ENCODE measurements at places on chromosomes 7 and 10.

- H3K27ac ChIP-seq = peak overlapping the region; percentile 42
- no peak for DNase-seq
- no peaks in the 10 kb centered on the region for H3K27me3 ChIP-seq
- no peaks in the 10 kb centered on the region for H3K4me1 ChIP-seq
These were observed 85.0 kb downstream of the KMT2E start for GRCh38 chr7:105098863-105099515.

DNA sequence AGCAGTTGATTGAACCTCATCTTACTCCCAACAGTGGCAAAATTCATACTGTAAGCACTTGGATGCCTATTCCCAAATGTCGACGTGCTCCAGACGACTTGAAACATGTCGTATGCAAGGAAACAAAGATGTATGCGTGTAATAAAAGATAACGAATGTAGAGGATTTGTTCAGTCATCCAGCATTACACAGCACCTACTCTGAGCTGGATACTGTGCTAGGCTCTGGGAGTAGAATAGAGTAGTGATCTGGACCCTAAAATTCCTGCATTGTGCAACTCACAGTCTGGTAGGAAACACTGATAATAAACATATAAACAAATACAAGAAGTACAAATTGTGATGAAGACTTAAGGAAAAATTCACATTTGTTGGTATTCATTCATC is 5.6 kb upstream of the TBX20 start:
- no peaks in the 10 kb centered on the region for H3K4me1 ChIP-seq
- DNase-seq = no peak
- H3K27me3 ChIP-seq = peaks cover 16% of the 10 kb centered on the region
- H3K4me3 ChIP-seq = no peak overlapping the region
- no peak overlapping the region for H3K27ac ChIP-seq

GRCh38 chr7:2082139-2082998 is 150.4 kb downstream of the MAD1L1 start:
- DNase-seq = no peak
- H3K36me3 ChIP-seq = no peaks in the 10 kb centered on the region
- H3K27me3 ChIP-seq = no peaks in the 10 kb centered on the region
- no peak overlapping the region for H3K4me3 ChIP-seq

- DNase-seq = no peak
- no peaks in the 10 kb centered on the region for H3K36me3 ChIP-seq
- no peaks in the 10 kb centered on the region for H3K4me1 ChIP-seq
These were observed 52.7 kb downstream of the DENND11 start for GRCh38 chr7:141649137-141649864.

- no peak for DNase-seq
- H3K36me3 ChIP-seq = no peaks in the 10 kb centered on the region
- peaks cover 11% of the 10 kb centered on the region for H3K4me1 ChIP-seq
These were observed 89.1 kb upstream of the AGR3 start for GRCh38 chr7:16970732-16971482.

GRCh38 chr7:157077021-157077420 is 61.7 kb upstream of the UBE3C start:
- no peak overlapping the region for H3K4me3 ChIP-seq
- DNase-seq = no peak
- peaks cover 7% of the 10 kb centered on the region for H3K4me1 ChIP-seq
- no peak overlapping the region for H3K27ac ChIP-seq
- peaks cover 4% of the 10 kb centered on the region for H3K27me3 ChIP-seq

DNA sequence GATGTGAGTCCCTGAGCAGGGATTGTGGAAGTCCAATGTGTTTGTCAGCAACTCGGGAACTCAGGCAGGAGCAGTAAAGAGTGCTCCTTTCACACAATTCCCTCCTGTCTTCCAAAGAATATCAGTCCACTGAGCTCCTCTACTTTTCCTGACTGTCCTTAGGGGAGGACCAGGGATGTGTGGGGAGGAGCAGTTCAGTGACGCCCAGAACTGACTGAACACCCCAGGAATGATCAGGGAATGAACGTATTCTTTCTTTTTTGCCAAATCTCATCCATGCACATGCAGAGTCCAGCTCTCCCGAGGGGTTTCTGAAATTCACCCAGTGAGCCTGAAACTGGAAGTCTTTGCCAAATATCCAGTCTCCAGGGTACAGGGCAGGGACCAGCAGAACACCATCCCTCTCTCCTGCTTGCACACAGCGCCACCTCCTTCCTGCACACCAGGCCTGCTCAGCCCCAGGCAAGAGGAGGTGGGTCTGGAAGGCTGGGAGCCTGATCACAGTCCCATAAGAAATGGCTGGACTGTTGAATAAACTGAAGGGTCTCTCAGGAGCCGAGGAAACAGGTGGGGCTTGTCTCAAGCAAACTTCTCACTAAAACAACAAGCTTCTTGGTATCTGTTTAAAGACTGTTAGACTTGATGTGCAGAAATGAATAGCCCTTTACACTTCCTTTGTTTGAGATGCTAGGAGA is 294.7 kb downstream of the C7orf25 start:
- DNase-seq = no peak
- H3K27me3 ChIP-seq = no peaks in the 10 kb centered on the region
- no peak overlapping the region for H3K4me3 ChIP-seq
- no peak overlapping the region for H3K27ac ChIP-seq
- H3K36me3 ChIP-seq = no peaks in the 10 kb centered on the region

DNA sequence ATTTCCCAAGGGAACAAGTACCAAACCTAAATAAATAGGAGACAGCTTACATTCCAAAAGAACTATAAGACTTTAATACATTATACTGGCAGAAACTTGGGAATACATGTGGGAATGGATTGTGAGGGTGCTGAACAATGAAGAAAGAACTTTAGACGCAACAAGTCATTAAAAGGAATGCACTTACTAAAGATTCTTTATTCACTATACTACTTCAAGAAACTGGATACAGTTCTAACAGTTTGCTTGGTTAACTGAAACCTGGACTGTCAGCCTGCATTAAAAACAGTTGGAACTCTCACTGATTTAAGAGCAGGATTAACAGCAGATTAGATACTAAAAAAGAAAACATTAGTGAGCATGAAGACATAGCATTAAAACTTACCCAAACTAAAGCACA is 12.0 kb downstream of the CACUL1 start:
- no peak overlapping the region for H3K4me3 ChIP-seq
- H3K4me1 ChIP-seq = peaks cover 6% of the 10 kb centered on the region
- no peak for DNase-seq
- no peak overlapping the region for H3K27ac ChIP-seq
- no peaks in the 10 kb centered on the region for H3K27me3 ChIP-seq

DNA sequence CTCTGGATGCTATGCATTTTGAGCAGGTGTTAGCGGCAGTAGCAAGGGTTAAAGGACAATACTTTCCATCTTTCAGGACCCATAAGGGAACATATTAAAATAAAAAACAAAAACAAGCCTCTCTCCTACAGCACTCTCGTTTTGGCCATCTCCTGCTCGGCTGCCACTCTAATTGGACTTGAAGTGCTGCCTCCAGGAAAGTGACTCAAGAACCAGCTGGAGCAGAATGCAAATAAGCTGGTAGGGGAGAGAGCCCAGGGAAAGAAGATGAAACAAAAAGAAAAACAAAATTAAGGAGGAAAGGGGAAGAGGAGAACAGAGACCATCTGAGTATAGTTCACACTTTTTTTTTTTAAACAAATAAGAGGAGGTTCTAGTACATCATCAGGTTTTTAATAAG is 65.6 kb downstream of the HBP1 start:
- H3K27ac ChIP-seq = no peak overlapping the region
- H3K4me3 ChIP-seq = no peak overlapping the region
- no peaks in the 10 kb centered on the region for H3K4me1 ChIP-seq
- no peak for DNase-seq
- no peaks in the 10 kb centered on the region for H3K27me3 ChIP-seq

- no peaks in the 10 kb centered on the region for H3K36me3 ChIP-seq
- H3K27ac ChIP-seq = no peak overlapping the region
- no peak for DNase-seq
- no peaks in the 10 kb centered on the region for H3K27me3 ChIP-seq
These were observed 19.2 kb upstream of the PARD3 start for GRCh38 chr10:34834274-34834673.

DNA sequence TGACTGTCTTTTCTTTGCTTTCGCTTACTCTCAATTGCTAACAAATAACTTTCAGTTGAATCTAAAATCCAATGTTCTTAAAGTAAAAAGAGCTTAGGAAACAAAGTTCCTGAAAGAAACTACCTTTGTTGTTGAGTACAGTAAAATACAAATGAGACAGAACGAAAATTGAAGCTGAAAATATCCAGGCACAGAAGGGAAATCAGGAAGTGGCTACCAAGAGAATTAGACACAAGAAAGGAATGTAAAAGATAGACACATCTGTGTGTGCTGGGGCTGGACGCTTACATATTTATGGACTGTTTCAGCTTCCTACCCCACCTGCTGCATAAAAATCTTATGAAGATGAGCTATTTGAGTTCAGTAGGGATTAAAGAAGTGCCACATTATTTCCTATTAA is 161.7 kb upstream of the PLXDC2 start:
- H3K4me1 ChIP-seq = no peaks in the 10 kb centered on the region
- H3K4me3 ChIP-seq = no peak overlapping the region
- no peaks in the 10 kb centered on the region for H3K27me3 ChIP-seq
- H3K36me3 ChIP-seq = no peaks in the 10 kb centered on the region

DNA sequence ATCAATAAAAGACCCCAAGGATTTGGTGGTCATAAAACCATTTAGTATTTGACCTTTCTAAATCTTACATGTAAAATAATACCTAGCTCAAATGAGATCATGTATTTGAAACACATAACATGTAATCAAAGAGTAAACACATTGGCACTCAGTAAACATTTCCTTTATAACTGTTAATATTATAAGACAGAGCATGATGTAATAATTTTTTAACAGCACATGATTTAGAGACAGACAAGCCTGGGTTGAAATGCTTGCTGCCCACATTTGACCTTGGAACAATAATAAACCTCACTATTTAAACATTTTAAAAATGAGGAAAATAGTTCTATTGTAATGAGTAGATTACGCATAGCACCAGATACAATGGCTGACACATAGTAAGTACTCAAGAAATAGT is 105.2 kb upstream of the GPR141 start:
- H3K27ac ChIP-seq = no peak overlapping the region
- H3K4me1 ChIP-seq = no peaks in the 10 kb centered on the region
- no peak overlapping the region for H3K4me3 ChIP-seq
- no peak for DNase-seq
- no peaks in the 10 kb centered on the region for H3K27me3 ChIP-seq

All from esophagus squamous epithelium (tissue), 5 donors.